ENCODE measurements at places on chromosomes 4 and X. TPM values are rescaled to one million over a fixed set of nuclear protein-coding genes. Genes with fewer than 3 reads are reported as not detected.

Gene MAOB
- total RNA-seq: 1.7 TPM

Gene CD38
- 2.1 TPM for total RNA-seq

DNA sequence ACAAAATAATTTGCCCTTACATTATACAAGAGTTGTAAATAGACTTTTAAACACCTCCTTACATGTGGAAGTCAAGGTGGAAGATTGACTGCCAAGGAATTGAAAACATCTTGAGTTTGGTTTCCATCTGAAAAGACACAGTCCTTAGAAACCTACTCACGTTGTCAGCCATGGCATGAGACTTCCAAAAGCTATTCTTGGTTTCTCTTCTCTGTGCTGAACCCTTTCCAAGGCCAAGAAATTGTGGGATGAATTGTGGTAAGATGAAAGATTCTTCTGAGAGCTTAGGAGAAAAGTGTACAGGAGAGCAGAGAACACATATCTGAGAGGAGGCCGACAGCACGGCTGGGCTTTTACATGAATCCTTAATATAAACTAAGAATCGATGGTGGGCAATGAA lies 370.0 kb downstream of the FBXW7 start:
- no peak for DNase-seq

DNA sequence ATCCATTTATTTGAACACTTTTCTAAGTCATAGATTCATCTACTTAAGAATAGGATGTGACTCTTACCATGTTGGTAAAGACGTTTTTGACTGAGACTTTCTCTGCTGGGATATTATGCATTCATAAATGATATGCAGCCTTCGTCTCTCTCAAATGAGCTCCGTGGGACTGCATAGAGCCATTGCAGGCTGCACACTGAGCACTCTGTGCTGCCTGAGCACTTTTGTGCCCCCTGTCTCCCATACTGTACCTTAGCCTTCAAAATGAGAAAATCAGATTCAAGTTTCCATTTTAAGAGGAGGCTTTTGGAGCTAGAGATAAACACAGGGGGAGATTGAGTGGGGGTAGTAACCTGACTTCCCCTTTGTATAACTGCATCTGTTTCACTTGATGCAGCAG lies 433.6 kb downstream of the ZIC3 start:
- no peak for DNase-seq

Gene LIAS
- 22.7 TPM for total RNA-seq

Data from cerebellum (tissue), 4 donors.